ENCODE measurements at places on chromosomes 3 and 15. TPM values are rescaled to one million over a fixed set of nuclear protein-coding genes. Genes with fewer than 3 reads are reported as not detected.

Gene CADPS
- not detected for total RNA-seq

Gene CPN2
- not detected for total RNA-seq

Gene SAMMSON
- total RNA-seq: not detected

Gene NCKIPSD
- total RNA-seq: 12.0 TPM

Gene LACTB
- 30.5 TPM for total RNA-seq

Gene MEF2A
- total RNA-seq: 15.8 TPM

Gene ALDH1L1
- total RNA-seq: 0.19 TPM

Gene EXD1
- 0.35 TPM for total RNA-seq

Gene ILDR1
- not detected for total RNA-seq

Gene DAZL
- total RNA-seq: not detected

Gene SYNPR
- not detected for total RNA-seq

Gene ECE2
- total RNA-seq: not detected

Gene FEZF2
- not detected for total RNA-seq

Gene ZNF80
- 0.04 TPM for total RNA-seq

Gene ATP13A5
- not detected for total RNA-seq

Gene XCR1
- total RNA-seq: not detected

Gene CLDN11
- 0.09 TPM for total RNA-seq

Gene ZNF662
- not detected for total RNA-seq

Gene TGM4
- 0.39 TPM for total RNA-seq

Gene PLA2G4F
- total RNA-seq: not detected

Gene MLH1
- total RNA-seq: 35.0 TPM

All from A549 treated with dexamethasone at 1 μM for 4 hours (cell line).